ENCODE measurements at places on chromosomes 7 and 10.

GRCh38 chr10:15879058-15879457, 18.8 kb upstream of the MINDY3 start:
- DNase-seq = peak; percentile 58

DNA sequence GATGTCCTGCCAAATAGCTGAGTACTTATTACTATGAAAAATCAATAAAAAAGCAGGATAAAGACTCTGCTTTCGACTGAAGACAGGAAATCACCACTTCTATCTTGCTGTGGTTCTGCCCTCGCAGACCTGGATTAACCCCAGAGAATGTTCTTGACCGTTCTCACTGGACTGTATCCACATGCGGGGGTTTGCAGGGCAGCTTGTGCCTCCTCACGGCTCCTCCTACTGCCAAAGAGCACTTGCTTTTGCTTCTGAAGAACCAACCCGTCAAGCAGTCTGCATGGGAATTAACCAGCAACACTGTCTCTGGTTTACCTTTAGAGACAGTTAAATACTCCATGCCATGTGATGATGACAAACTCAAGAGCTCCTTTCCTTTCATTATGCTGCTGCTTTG, 184.0 kb downstream of the GFRA1 start:
- DNase-seq = no peak

GRCh38 chr10:28139138-28139537, 140.3 kb upstream of the ODAD2 start:
- DNase-seq = no peak

GRCh38 chr10:119368991-119369869, 161.9 kb downstream of the GRK5 start:
- no peak for DNase-seq

- no peak for DNase-seq
Measured at GRCh38 chr7:46220066-46220630, 299.1 kb upstream of the IGFBP3 start.

GRCh38 chr7:154442939-154443338, 390.7 kb downstream of the DPP6 start:
- no peak for DNase-seq

DNA sequence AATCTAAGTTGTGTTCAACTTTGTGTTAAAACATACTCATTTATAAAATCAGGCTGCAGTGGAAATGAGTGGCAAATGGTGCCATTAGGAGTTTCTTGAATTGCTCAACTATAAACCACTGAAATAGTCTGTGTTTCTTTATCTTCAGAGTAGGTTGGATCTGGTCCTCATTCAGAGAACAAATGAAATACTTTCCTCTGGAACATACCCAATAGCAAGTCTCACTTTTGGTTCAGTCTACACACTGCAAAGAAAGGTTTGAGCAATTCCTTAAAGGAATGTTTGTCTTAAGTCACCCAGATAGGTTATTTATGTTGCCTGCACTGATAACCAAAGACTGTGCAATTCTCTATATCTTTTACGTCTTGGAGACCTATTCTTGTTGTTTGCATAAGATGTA, 62.5 kb downstream of the ABCB4 start:
- DNase-seq = peak; percentile 14

GRCh38 chr7:145584401-145584800, 532.2 kb upstream of the CNTNAP2 start:
- DNase-seq = no peak

GRCh38 chr7:44811093-44811492, 14.6 kb downstream of the PPIA start:
- no peak for DNase-seq

GRCh38 chr10:121914661-121915060, 13.2 kb downstream of the ATE1 start:
- no peak for DNase-seq

- peak; percentile 58 for DNase-seq
Measured at GRCh38 chr10:13062803-13063202, 37.2 kb upstream of the OPTN start.

- DNase-seq = peak; percentile 90
Measured at GRCh38 chr7:55140221-55140940, 121.6 kb downstream of the EGFR start.

- DNase-seq = no peak
Measured at GRCh38 chr10:128102480-128103228, 23.6 kb downstream of the MKI67 start.

DNA sequence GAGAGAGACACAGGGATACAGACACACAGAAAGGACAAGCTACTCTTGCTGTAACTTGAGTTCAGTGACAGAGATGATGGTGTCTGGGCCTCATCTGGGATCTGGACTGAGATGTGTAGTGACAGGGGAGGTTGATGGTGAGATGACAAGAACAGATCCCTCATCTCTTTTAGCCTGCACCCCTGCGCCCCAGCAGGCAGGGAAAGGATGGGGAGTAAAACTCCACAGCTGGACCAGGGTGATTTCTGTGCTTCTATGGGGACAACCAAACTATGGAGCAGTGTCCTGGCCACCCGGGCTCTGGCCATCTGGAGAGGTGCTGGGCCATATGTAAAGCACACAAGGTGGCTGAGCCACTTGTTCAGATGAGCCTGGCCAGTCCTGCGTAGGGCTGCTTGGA, 4.5 kb upstream of the LRRC18 start:
- DNase-seq = no peak
